ENCODE measurements at places on chromosomes 1 and 21. TPM values are rescaled to one million over a fixed set of nuclear protein-coding genes. Genes with fewer than 3 reads are reported as not detected.

Gene SLAMF7
- total RNA-seq, result not detected

Gene ADORA1
- total RNA-seq, result 0.17 TPM

Gene ADAM30
- not detected for total RNA-seq

Gene TPRG1L
- 5.5 TPM for total RNA-seq

Gene C8A
- total RNA-seq, result not detected

Gene PIGP
- 28.2 TPM for total RNA-seq

Gene FAAH
- total RNA-seq, result 0.17 TPM

Gene MYCL
- total RNA-seq, result 0.77 TPM
